ENCODE measurements at places on chromosomes 7 and 10.

DNA sequence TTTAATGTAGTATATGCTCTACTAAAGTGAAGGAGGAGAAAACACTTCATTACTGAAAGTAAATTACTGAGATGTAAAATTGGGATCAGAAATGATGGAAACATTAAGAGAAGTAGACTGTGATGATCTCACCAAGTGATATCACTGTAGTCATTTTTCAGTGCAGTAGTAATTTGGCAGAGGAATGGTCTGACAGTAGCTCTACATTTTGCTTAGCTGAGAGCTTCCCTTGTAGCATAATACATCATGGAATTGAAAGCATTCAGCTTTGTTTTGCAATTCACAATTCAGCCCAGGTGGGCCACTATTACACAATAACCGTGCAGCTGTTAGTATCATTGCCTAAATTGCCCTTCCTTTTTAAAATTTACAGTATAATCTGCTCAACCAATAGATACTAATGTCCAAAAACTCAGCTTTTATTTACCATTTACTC lies 19.4 kb upstream of the CABCOCO1 start:
- DNase-seq, result no peak

- DNase-seq, result no peak
Observed at GRCh38 chr10:13671904-13672303, 85.1 kb downstream of the PRPF18 start.

DNA sequence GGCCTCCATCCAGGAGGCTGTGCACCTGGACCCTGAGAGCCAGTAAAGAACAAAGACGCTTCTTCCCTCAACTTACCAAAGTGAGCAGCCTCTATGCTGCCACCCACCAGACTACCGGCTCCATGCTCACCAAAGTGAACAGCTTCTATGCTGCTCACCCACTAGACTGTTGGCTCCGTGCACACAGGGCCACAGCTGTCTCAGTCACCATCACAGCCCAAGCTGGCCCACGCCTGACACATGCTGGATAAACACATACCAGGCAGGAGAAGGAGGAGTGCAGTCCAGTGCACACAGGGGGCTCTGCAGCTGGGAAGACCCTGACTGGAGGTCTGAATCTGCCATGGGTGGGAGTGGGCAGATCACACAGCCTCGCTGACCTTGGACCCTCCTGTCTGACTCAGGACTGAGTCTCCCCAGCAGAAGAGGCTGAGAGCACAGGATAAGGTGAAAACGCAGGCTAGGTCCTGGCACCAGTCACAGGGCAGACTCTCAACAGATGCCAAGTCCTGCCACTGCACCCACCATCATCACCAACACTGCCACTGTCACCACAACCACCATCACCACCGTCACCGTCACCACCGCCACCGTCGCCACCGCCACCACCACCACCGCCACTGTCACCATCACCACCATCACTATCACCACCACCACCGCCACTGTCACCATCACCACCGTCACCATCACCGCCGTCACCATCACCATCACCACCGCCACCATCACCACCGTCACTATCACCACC lies 130.9 kb downstream of the MAD1L1 start:
- DNase-seq, result no peak

DNA sequence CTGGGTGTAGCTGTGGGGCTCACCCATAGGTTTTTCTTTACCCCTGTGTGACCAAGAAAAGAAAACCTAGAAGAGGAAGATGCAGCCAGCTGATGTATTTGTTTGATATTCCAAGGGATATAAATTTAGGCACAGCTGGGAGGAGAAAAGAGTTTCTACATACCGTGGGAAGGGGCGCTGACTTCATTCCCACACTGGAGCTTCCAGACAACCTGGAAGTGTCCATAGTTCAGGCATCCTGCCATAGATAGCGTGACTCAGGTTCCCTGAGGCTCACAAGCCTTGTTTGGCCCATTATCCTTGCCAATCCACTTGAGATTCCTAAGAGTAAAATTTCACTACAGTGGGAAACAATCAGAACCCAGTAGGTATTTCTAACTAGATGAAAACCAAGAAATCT lies 371.7 kb upstream of the NRP1 start:
- DNase-seq, result no peak

DNA sequence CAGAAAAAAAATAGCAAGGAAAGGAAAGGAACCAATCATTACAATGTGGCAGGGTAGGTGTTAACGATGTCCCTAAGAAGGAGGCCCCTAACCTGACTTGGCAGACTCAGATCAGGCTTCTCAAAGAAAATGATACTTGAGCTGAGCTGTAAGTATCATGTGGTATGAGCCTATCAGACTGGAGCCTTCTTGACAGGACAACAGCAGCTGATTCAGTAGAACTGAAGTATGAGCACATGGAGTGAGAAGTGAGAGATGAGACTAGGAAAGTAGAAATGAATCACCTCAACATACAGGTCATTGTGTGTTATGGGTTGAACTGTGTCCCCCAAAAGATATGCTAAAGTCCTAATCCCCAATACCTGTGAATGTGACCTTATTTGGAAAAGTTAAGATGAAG lies 66.3 kb downstream of the MTERF1 start:
- DNase-seq, result no peak

- DNase-seq, result no peak
Observed at GRCh38 chr7:135825406-135825805, 76.8 kb upstream of the FAM180A start.

GRCh38 chr7:34756025-34756437 lies 98.0 kb downstream of the NPSR1 start:
- DNase-seq, result no peak

DNA sequence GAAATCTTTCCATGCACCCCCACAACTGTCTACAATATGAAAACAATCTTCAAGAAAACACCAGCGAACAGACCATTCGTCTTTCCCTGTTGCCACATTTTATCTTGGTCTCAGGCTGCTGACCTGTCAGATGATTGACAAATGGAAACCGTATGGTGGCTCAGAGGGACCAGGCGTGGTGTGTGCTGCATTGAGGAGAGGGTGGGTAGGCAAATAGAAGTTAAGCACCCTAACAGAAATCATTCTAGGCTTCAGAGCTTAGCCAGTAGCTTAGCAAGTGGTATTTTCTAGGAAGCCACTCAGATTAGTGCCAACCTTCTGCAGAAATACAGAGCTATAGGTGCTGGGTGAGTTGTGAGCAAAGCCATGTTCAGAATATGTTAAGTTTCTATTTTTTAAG lies 114.9 kb downstream of the DPP6 start:
- DNase-seq, result no peak

- no peak for DNase-seq
Observed at GRCh38 chr10:97796651-97797050, 24.9 kb upstream of the SFRP5 start.

DNA sequence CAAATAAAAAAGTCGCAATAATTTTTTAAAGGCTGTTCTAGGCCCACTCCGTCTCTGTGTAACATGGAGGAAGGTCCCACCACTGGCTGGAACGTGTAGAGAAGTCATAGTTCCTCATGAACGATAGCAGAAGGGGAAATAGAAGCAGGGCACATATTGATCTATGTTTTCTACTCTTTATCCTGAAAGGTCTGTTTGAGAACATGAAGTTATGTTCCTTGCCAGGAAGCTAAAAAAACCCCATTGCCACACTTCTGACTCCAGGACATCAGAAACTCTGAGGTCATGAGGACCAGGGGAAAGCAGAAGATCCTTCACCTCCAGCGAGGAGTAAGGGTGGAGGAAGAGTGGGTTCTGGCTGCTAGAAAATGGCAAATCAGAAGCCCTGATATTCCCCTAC lies 10.8 kb downstream of the ANKRD22 start:
- no peak for DNase-seq

GRCh38 chr7:150931199-150931869 lies 46.8 kb downstream of the KCNH2 start:
- DNase-seq, result no peak

DNA sequence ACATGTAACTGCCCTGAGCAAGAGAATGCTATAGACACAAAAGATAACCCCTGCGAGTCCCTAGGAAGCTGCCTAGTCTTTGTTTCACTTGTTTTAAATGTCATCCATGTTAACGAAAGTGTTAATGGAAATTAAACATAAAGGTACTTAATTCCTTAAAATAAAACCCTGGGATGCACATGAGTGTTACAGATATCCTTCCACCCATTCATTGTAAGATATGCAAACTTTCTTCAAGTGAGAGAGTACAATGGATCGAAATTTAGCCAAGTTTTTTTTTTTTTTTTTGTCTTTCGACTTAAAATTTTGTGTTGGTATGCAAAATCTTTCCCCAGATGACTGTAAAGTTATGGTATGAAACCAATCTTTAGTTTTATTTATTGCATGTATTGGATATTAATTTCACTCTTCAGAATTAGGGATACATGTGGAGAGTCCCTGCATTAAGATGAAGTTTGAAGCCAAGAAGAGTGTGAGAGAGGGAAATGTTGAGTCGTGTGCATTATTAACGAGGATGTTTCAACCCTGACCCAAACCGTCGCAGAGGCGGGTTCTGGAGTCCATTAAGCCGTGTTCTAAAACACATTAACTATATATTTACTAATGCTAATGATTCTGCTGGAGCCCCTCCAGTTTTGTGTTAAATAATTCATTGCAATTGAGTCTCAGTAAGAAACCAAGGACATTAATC lies 1.6 kb downstream of the CDK14 start:
- no peak for DNase-seq

DNA sequence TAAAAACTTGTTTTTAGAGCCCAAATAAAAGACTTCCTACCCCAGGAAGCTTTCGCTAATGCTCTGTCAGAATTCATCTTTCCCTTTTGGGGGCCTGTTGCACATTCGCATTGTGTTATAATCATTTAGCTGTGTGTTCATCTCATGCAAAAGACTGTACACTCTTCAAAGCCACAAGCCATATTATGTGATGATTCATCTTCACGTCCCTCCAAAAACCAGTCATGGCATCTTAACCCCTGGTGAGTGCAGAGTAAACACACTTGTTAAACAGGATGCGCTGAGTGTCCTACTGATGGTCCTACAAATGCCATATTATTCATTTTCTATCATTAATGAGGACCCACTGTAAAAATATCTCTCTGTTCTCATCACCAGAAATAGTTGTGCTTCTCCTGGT lies 235.4 kb downstream of the KIAA1217 start:
- no peak for DNase-seq

DNA sequence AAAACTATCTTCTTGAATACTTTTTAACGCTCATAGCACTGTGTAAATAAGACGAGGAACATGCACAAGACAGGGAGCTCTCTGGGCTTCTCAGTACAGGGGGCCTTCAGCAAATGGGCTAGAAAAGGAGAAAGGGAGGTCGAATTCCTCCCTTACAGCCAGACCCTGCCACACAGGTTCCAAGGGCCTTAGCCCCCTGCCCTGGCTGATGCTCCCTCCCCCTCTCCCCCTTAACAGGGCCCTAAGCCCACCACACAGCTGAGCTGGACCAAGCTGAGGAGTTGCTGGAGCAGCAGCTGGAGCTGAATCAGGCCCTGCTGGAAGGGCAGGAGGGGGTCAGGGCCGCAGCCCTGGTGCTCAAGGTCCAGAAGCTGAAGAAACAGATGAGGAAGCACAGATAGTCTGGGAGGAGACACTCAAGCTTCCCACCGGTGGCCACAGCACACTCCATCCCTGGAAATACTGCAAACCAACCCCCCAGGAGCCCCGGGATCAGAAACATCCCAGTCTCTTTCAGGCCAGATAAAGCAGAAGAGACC lies 153.9 kb downstream of the SNX13 start:
- no peak for DNase-seq

DNA sequence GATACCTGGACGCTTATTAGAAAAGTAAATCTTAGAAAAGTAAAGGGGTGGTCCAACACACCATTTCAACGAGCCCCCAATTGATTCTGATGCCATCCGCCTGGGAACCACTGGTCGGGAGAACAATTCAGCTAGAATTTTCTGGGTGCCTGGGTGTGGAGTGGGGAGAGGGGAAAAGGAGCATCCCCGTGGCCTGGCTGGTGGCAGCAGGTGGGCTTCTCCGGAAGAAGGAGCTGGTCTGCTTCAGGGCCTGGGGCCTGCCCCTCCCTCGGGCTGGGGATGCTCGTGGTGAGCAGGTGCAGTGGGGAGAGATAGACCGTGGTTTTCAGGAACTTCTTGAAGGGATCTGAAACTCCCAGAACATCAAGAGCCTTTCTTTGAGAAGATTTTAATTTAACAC lies 39.9 kb upstream of the DUSP5 start:
- DNase-seq, result no peak

DNA sequence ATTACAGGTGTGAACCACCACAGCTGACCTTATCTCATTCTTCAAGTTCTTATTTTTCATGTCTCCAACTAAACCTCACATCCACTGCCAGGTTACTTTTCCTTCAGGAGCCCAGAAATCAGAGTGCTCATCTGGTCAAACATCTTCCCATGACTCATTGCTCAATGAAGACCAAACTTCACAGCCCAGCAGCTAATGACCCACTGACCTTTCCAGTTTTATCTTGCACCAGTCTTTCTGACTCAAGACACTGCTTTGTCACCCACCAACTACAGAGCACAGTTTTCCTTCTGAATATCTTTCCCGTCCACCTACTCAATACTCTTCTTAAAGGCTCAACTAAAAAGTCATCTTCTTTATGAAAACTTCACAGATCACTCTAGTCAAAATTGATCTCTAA lies 245.1 kb downstream of the CHCHD3 start:
- no peak for DNase-seq

DNA sequence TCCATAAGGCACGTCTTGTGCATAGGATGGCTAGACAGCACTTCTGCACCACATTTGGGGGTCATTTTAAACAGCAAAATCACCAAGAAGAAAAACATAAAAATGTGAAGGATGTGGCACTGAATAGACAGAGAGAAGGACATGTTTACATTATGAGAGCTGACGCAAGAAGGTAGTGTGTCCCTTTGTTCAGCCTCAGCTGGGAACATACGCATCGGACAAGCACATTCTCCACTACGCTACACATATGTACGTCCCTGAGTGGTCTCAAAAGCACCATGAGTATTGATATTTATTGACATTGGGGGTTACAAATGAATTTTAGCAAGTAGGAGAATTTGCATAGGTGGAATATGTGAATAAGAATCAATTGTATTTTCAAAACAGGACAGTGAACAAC lies 20.2 kb downstream of the DDC start:
- no peak for DNase-seq

DNA sequence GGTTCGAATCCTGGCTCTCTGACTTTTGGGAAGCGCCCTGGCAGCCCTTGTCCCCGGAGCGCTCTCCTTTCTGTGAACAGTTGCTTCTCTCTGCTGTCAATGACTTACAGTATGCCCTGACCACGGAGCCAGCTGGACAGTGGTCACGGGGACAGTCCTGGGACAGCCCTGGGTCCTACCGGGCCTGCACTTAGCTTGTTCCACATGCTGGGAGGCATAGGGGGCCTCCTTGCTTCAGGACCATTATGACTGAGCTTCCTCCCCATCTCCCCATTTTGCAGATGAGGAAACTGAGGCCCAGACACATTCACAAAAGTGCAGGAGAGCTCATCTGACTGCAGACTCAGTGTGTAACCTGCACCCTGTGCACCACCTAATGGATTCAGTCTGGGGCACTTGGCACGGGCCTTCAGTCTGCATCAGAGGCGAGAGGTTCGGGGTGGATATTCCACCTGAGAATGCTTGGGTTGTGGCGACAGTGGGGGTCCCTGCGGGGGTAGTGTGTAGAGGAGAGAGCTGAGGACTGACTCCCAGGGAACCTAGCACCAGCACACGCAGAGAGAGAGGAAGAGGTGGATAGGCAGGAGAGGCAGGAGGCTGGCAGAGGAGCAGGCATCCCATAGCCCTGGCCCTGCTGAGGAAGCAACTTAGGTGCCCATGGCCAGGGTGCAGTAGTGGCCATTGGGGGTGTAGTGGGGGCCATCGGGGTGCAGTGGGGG lies 1.6 kb downstream of the DOCK1 start:
- no peak for DNase-seq

Measured in activated CD8-positive, alpha-beta memory T cell treated with anti-CD3 and anti-CD28 coated beads for 48 hours (primary cell).